Myocyte (in vitro differentiated cells): ENCODE measurements at places on chromosomes 7 and 10. TPM values are rescaled to one million over a fixed set of nuclear protein-coding genes. Genes with fewer than 3 reads are reported as not detected.
A peak's percentile ranks its signal among the peaks of the same experiment; 100 is the strongest.

DNA sequence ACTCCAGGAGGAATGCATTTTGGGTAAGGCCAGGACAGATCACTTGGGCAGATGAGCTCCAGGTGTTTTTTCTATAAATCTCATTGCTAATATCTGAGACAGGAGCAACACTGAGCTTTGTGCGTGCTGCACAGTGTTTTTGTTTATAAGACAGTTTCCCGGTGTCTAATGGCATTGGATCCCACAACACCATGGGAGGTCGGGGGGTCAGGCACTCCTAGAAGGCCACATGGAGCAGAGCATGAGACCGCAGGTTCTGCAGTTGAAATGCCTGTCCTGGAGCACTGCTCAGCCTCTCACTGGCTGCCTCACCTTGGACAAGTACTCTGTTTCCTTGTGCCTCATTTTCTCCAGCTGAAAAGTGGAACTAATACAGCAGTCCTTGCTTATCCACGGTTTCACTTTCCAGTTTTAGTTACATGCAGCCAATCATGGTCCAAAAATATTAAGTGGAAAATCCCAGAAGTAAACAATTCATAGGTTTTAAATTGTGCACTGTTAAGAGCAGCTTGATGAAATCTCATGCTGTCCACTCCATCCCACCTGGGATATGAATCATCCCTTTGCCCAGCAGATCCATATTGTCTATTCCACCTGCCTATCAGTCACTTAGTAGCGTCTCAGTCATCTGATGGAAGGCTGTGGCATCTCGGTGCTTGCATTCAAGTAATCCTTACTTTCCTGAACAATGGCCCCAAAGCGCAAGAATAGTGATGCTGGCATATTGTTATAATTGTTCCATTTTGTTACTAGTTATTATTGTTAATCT lies 35.2 kb downstream of the ATXN7L1 start:
- DNase-seq = no peak

GRCh38 chr10:133350950-133351329 lies 3.8 kb downstream of the PRAP1 start:
- DNase-seq = peak; percentile 46

DNA sequence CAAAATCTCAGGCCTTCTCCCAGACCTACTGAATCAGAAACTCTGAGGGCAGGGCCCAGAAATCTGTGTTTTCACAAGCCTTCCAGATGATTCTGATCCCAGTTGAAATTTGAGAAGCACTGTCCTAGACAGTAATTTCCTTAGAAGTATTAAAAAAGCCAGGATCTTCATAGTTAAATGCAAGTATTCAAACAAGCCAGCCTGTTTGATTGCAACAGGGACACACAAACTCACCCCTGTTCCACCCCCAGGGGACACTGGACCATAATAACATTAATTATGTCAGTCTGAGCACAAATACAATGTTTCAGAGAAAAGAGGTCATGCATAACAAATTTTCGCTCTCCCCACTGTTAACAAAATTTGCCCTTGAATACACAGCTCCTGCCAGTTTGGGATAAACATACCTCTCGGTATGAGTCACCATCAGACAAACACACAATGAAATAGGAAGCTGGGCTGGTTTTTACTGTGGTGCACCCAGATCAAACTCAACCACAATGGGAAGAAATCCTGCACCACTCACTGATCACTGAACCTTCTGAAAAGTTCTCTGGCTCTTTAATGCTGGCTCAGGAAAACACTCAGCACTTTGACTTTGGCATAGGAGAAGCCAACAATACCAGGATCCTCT lies 34.3 kb downstream of the ABLIM1 start:
- peak; percentile 92 for DNase-seq

The CCAR1 gene
- total RNA-seq = 42.1 and 44.2 TPM in 2 replicates

The TMEM130 gene
- 0.05 TPM in 1 of 2 replicates, not detected in the other for total RNA-seq

- no peak for DNase-seq
Observed at GRCh38 chr7:96212474-96212873, 109.4 kb downstream of the SLC25A13 start.

GRCh38 chr7:54678763-54679489 lies 80.1 kb downstream of the SEC61G start:
- peak; percentile 9 for DNase-seq

DNA sequence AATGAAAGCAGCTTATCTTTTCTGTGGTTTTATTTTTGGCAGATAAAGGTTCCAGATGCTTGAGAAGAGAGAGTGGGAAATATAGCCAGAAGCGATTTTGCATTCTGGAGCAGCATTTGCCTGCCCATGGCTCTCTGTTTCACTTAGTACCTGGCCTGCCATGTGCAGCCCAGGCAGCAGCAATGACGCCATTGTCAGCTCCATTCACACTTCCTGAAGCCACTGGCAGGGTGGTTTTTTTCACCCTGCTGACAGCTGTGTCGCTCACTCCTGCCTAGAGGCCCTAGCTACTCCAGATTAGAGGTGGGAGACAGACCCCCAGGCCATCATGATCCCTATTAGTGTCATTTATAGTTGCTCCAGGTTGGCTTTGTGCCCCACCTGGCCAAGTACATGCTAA lies 30.1 kb upstream of the NEUROD6 start:
- no peak for DNase-seq

The CACNA2D1 gene
- total RNA-seq = 231 and 261 TPM in 2 replicates

DNA sequence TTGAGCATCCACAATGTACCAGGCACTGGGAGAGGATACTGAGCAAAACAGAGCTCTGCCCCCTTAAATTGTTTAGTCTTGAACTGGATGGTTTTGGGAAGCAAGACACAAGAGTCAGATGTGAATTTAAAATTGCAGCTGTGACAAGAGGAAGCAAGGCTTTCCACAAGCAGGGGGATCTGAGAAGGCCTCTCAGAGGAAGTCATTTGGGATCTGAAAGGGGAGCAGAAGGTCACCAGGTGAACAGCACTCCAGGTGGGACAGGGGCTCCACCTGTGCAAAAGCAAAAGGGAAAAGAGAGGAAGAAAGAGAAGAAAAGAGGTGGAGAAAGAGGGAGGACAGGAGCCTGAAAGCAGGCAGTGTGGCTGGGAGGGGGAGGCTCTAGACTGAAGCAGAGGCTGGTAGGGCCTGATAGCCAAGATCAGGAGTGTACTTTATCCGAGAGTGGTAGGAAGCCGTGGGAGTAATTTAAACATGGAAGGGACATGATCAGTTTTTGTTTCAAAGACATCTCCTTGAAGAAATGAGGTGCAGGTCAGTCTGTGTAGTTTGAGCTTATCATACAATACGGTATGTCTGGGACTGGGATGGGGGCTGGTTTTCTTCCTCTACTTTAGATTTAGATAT lies 76.1 kb upstream of the DUSP5 start:
- DNase-seq = no peak

DNA sequence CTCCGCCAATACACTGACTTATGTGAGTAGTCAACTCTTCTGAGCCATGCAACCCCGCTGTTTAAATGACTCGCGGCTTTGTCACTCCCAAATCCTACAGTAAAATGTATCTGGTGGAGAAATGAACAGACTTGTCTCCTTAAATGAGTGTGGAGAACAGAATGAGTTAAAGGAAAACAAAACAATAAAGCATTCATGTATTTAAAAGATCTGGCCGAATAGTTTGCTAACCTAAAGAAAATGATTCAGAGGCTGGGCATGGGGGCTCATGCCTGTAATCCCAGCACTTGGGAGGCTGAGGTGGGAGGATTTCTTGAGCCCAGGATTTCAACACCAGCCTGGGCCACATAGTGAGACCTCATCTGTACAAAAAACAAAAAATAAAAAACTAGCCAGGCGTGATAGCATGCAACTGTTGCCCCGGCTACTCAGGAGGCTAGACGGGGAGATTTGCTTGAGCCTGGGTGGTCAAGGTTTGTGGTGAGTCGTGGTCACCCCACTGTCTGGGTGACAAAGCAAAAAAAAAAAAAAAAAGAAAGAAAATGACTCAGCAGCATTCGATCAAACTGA lies 86.5 kb upstream of the PFKP start:
- DNase-seq = no peak

GRCh38 chr7:49937608-49938007 lies 155.4 kb downstream of the ZPBP start:
- DNase-seq = no peak

GRCh38 chr7:7304705-7305450 lies 122.5 kb downstream of the C1GALT1 start:
- DNase-seq = no peak

- peak; percentile 73 for DNase-seq
Observed at GRCh38 chr10:97673736-97674525, 13.1 kb downstream of the AVPI1 start.

DNA sequence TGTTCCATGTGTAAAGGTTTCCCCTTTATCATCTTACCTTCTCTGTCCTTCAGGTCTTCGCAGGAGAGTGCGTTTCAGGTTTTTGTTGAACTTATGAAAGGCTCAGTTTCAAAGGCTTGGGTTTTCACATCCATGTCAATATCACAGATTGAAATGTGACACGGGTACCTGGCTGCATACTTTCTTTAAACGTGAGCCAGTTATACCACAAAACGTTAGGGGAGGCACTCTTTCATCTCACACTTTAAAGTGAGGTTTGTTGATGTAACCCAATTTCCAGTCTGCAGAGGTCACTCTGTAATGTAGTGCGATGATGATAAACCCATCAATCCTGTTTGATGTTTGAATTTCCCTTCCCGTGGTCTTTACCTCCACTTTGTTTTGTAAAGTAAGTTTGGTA lies 506.9 kb downstream of the SUGCT start:
- DNase-seq = no peak

GRCh38 chr7:76049295-76049694 lies 1.4 kb downstream of the MDH2 start:
- no peak for DNase-seq

The PTPRZ1 gene
- total RNA-seq = not detected in 2 replicates

GRCh38 chr10:87862679-87863052 lies 667 bp downstream of the KLLN start:
- no peak for DNase-seq

The TUBB8 gene
- total RNA-seq = not detected in 2 replicates

DNA sequence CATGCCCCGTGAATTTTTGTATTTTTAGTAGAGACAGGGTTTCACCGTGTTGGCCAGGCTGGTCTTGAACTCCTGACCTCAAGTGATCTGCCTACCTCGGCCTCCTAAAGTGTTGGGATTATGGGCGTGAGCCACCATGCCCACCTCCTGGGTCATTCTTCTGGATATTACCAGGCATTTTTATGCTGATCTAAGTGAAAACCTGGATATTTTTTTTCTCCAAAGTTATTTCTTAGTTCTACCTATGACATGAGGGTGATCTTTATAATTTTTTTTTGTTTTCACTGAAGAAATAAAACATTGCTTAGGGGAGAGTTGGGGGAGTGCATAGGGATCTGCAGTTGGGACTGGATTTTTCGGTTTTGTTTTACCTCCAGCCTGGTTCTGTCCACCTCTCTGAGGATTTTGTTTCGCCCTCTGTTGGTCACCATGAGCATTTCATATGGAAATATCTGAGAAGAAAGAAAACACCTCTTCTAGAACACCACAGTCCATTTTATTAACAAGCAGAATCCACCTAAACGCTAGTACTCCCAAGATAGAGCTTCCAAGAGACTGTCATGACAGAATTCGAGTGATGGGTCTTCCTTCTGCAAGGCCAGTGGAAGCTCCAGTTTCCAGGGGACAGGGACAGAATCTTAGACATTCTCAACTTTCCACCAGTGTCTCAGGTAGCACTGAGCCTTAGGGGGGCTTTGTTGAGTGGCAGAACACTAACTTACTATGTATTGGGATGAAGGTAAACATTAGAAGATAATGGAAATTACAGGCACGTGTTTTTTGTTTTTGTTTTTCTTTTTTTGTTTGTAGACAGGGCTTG lies 33.4 kb upstream of the AFAP1L2 start:
- peak; percentile 41 for DNase-seq

DNA sequence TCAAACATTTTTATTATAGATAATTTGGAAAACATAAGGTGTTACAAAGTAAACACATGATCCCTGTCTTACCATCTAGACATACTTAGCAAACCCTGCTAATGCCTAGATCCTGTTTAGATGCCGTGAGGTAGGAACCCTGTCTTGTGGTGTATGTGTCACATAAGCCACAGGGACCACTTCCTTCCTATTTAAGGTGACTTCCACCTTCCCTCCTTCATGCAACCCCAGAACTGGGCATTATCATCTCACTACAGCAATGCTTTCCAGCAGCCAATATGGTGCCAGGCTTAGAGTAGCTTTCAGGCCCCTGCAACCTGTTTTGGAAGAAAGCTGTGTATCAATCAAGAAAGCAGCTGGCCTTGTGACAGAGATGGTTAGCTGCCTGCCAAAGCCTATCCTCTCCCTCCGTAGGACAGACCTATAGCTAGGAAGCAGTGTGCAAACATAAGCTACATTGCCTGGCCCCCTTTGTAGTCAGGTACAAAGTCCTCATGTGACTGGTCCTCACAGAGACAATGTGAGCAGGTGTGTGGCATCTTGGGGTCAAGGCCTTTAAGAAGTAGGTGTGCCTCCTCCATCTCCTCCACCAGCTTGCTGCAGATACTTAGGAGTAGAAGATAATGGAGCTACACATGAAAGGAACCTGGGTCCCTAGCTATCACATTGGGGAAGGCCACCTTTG lies 146.8 kb downstream of the SPAG6 start:
- DNase-seq = no peak

The ZNF853 gene
- total RNA-seq = 1.0 and 1.9 TPM in 2 replicates

GRCh38 chr7:18877874-18878273 lies 239.6 kb downstream of the TWIST1 start:
- no peak for DNase-seq

GRCh38 chr7:118264836-118265235 lies 40.3 kb downstream of the ANKRD7 start:
- no peak for DNase-seq

DNA sequence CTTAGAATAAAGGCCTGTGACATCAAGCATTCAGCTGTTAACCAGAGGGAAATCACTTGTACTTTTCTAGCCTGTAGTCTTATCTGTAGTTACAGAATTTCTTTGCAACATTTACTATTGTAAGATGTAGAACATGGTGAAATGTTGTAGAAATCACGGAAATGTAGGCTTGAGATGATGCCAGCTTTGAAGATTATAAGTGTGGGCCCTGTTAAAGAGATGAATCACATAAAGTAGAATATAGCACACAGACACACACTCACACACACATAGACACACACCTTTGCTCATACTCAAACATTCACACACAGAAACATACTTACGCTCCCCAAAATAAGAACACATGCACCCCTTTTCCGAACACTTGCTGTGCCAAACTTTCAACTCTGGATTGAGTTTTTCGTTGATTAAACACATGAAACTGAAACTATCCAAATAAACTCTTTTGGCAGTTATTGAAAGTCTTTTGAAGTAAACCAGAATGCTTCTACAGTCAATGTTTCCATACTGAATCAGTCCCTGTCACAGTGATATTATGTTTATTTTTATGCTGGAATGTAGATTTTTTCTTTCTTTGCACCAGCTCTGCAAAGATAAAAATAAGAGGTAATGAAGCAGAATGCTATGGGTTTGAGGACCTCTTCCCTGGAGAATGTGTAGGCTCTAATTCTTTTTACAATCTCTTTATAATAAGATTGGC lies 230.3 kb upstream of the MEOX2 start:
- no peak for DNase-seq

- DNase-seq = no peak
Observed at GRCh38 chr10:132612571-132613504, 75.3 kb downstream of the INPP5A start.

The OPTN gene
- total RNA-seq = 75.2 and 77.3 TPM in 2 replicates

DNA sequence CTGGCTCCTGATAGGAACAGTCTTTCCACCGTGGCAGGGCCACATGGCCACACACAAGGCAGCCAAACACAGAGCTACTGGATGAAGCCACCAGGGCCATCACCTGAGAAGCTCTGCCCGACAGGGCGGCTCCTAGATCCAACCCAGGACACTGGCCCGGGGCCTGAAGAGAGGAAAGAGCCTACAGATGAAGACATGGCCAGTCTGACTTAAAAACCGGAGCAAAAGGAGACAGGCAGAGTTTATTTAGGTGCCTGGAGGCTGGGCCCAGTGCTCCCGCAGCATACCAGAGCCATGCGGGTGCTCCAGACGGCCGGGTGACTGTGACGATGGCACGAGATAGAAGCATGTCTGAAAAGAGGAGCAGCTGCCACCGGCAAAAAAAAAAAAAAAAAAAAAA lies 3.9 kb downstream of the TECPR1 start:
- DNase-seq = no peak
